Fibroblast of the aortic adventitia (primary cell): ENCODE measurements at places on chromosomes 7 and 10. TPM values are rescaled to one million over a fixed set of nuclear protein-coding genes. Genes with fewer than 3 reads are reported as not detected.
A peak's percentile ranks its signal among the peaks of the same experiment; 100 is the strongest.

The HKDC1 gene
- 0.09 and 0.16 TPM in 2 replicates for total RNA-seq

The CDNF gene
- total RNA-seq = 1.2 and 2.4 TPM in 2 replicates

The WEE2 gene
- total RNA-seq = under 0.01 TPM in 1 of 2 replicates, not detected in the other

The VTI1A gene
- 42.3 and 44.5 TPM in 2 replicates for total RNA-seq

The CLDN4 gene
- 0.54 and 0.74 TPM in 2 replicates for total RNA-seq

The NXPH1 gene
- not detected in 2 replicates for total RNA-seq

The FGL2 gene
- total RNA-seq = 39.3 and 64.4 TPM in 2 replicates

The CCL24 gene
- not detected in 2 replicates for total RNA-seq

The TAC1 gene
- total RNA-seq = not detected in 2 replicates

DNA sequence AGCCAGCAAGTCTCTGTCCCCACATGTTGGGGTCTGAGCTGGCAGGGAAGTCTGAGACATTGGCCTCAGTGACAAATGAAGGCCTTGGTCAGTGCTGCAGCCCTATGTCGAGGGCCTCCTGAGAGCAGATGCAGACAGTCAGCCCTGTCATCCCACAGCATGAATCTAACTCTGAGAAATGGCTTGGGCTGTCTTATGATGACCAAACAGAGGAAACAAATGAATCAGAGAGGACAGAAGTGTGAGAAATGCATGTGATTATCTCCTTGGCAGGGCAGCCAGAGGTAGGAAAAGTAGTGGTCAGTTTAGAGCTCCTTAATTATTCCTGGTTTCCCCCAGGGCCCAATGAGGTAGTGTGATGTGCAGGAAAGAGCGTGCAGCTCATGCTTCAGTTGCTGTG is 287.6 kb downstream of the SORCS3 start:
- DNase-seq = no peak

DNA sequence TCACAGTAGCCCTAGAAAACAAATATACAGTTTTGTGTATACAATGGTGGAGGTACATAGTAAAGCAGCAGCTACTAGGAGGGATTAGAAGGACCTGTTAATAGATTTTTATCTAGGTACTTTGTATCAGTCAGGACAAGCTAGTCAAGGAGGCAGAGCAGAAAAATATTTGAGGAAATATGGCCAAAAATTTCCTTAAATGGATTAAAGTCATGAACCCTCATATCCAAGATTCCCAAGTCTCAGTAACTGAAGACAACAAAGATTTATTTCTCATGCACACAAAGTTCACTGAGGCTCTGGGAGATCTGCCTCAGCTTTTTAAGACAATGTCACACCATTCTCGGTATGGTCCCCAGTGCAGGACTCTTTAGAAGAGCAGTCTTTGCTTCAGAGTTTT is 28.1 kb upstream of the ARMC3 start:
- no peak for DNase-seq

DNA sequence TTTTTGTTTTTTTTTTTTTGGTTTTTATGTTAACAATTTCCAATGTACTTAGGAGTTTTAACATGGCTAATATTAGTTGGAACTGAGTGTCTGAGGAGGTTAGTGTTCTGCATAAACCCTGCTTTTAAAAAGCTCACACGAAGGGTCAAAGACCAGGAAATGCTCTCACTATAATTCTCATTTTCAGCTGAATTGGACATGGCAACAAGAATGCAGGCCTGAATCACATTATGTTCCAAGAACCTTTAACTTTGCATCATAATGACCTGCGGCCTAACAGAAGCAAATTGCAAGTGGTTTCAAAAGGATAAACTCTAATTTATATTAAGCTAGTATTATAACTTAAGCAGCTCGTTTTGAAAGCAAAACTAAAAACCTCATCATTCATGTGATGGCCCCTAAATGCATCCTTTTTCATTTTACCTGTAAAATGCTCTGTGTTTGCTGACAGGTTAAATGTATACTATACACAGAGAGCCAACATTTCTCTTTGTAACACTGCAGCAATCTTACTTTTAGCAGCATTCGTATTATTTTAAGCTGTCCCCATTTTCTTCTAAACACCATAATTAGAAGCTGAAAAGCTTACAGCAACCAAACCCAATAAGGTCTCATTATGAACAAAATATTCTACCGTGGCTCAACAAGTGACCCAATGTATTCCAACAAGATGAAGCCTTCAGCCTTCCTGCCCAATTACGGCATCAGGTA is 242.8 kb upstream of the SP4 start:
- DNase-seq = no peak

DNA sequence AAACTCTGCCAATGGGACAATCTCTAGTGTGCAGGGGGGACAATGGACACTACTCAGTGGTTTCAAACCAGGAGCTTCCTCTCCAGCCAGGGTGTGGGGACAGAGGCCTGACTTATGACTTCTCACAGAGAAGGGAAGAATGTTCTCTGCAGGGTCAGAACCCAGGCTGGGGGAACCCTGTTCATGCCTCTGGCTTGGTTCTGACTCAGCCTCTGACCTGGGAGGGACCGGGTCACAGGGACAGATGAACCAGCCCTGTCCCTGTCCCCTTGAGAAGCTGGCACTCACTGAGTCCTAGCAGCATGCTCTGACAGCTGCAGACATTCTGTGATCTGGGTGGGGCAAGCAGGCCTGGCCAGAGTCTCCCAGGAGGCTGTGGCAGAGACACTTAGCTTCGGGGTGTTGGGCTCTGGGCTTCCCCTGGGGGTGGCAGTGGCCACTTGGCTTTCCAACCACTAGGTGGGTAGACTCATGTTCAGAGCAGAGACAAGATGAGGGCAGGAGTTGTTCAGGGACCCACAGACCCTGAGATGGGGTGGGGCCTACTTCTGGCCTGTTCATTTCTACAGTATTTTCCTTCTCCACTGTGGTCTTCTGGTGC is 13.6 kb downstream of the TSPAN15 start:
- DNase-seq = no peak

DNA sequence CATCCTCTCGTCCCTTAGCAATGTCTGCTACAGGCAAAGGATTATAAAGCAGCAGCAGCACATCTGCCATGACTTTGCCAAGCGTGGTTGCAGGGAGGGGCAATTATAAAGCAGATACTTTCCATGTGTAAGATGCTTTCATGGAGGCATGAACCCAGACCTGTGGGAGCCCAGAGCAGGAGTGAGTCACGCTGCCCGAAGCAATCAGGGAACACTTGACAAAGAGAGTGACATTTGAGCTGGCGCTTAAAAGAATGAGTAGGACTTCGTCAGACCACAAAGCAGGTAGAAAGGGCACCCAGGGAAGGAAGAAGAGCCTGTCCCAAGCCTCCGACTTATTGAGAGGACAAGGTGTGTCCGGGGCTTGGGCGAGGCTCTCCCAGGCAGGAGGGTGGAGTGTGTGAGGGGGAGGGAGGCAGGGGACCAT is 147.2 kb downstream of the MYOF start:
- no peak for DNase-seq

GRCh38 chr10:75803816-75804552 is 372.6 kb downstream of the LRMDA start:
- DNase-seq = no peak

- peak; percentile 34 for DNase-seq
Observed at GRCh38 chr7:155590215-155591018, 44.1 kb upstream of the CNPY1 start.

- no peak for DNase-seq
Observed at GRCh38 chr10:78765726-78766335, 302.9 kb upstream of the ZMIZ1 start.

DNA sequence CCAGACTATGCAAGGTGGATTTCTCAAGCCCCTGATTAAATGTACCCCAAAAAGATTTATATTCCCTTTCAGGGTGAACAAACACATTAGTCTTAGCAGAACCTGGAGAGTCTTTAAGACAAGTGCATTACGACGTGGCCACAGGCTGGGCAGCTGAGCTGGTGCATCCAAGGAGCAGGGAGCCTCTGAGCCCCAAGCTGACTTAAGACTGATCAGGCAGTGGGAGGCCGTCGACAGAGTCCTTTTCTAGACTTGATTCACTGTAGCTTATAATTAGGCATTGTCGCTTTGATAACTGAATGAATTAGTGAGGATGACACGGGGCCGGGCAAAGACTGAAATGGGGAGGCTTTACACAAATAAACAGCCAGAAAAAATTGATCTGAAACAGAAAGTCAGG is 353.2 kb downstream of the GPAM start:
- DNase-seq = no peak

DNA sequence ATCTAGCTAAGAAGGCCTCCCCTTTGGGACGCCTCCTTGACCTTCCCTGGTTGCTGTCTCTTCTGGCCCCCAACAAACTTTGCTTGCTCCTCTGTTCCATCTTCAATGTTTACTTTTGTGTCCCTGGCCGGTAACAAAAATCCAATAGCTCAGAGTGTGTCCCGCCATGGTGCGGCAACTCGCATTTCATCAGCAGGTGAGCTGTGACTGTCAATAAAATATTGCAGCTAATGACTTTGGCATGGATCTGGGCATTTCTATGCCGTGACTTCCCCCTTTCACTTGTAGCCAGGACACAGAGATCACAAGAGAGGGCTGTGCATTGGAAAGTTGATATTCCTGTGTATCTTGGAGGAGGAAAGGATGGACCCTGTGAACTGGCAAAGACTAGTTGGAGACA is 317.6 kb downstream of the RPS24 start:
- no peak for DNase-seq

DNA sequence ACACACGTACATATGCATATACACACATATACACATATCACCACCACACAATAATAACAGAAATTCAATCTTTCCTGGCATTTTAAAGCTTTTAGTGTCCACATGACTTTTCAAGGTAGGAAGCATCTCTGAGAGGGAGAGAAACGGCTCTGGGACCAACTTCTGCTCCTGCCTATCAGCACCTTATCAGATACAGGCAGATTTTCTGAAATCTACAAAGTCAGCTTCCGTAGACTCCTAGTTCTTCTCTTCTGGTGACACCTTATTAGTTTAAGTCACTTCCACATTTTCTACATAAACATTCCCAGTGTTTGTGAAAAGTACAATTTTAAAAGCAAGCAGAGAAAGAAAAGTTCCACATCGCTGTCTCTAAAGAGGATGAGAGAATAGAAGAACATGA is 74.5 kb downstream of the ZNF22 start:
- no peak for DNase-seq

DNA sequence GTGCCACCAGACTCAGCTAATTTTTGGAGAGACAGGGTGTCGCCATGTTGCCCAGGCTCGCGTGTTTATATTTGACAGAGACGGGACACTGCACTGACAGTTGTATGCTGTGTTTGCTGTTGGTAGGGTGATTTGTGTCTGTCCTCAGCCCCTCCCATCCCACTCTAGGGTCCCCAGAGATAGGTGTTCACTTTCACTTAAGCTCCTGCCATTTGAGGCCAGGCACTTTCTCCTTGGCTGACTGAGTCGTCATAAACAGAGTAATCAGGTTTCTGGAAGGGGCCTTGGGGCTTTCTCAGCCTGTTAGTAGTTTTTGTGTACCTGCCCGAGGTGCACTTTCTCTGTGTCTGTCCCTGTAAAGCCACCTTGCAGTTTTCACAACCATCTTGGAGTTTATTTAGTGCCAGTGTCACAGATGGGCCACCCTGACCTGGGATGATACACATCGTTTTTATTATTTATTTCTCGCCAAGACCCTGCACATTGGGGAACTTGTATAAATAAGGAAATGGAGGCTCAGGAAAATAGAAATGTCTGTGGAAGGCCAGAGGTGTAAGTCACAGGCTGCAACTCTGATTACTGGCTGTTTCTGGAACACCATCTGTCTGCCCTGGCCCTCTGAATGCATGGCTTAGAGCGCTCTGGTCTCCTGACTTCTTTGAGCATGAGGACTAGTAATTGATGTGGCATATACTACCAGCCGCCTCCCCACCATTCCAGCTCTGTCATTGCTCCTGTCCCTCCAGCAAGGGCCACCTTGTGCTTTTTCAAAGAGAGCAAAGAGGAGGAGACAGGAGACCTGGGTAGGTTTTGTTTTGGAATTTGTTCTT is 81.9 kb upstream of the PDCD4 start:
- no peak for DNase-seq

DNA sequence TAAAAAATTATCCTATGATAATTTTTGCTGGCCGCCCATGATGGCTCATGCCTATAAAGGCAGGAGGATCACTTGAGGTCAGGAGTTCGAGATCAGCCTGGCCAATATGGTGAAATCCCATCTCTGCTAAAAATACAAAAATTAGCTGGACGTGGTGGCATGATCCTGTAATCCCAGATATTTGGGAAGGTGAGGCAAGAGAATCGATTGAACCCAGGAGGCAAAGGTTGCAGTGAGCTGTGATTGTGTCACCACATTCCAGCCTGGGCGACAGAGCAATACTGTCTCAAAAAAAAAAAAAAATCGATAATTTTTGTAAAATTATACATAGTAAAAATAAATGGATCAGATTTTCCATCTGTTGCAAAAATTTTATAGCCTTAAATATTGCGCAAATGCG is 31.7 kb upstream of the CDK14 start:
- DNase-seq = no peak

GRCh38 chr7:115116773-115117715 is 195.2 kb downstream of the MDFIC start:
- no peak for DNase-seq

DNA sequence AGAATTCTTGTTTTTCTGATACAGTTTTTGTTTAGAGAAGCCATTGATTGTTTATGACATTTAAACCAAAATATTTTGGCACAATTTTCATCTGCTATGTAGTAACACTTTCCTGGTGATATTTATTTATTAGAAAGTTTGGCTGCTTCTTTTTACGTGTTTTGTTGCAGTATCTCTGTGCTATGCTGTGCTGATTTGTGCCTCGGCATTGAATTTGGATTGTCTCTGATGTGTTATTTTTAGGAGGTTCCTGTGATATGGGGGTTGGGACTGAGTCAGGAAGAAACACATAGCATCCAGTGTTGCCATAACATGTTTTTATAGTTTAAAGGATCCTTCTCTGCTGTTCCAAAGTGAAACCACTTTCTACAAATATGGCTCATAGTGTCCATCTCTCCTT is 1197.7 kb upstream of the LRRN3 start:
- no peak for DNase-seq

- no peak for DNase-seq
Observed at GRCh38 chr7:2572101-2572842, 13.5 kb downstream of the IQCE start.

GRCh38 chr7:104789780-104790179 is 224.2 kb upstream of the KMT2E start:
- DNase-seq = no peak

DNA sequence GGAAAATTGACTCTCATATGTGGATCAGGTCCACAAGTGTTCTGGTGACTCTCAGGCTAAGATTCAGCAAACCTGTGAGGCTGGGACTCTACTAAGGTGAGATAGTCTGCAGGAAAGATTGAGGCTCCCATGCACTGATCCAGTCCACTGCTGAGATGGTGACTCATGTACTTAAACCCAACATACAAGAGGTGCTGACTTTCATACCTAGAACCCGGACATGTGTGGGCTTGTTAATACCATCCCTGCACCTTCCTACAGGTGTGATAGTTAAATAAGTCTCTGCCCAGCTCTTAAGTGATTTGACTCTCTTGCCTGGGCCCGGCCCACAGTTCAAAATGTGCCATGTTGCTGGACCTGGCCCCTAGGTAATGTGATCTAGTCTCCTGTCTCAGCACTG is 27.1 kb upstream of the ZNF107 start:
- no peak for DNase-seq

GRCh38 chr10:21888959-21889358 is 114.6 kb downstream of the DNAJC1 start:
- DNase-seq = no peak
